ENCODE measurements at places on chromosomes 13 and 19.

- no peak for DNase-seq
Measured at GRCh38 chr13:29336356-29336755, 259.1 kb downstream of the SLC7A1 start.

GRCh38 chr13:20383058-20383457, 142.6 kb downstream of the CRYL1 start:
- no peak for DNase-seq

DNA sequence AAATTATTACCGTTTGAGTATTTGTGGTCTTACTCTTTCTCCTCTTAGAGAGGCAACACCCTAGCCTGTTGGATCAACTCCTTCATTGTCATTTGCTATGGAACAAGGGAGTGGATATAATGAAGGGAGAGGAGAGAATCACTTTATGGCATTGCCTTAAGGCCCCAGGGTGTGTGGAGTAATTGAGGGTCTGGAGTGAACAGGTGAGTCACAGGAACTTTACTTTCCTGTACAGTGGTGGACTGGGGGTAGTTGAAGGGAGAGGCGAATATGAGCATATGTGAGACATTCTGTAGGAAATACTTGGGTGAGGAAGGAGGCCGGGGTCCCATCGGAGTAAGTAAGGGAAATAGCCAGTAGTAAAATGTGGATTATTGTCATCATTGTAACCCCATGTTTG, 17.0 kb downstream of the DGKH start:
- DNase-seq = no peak

DNA sequence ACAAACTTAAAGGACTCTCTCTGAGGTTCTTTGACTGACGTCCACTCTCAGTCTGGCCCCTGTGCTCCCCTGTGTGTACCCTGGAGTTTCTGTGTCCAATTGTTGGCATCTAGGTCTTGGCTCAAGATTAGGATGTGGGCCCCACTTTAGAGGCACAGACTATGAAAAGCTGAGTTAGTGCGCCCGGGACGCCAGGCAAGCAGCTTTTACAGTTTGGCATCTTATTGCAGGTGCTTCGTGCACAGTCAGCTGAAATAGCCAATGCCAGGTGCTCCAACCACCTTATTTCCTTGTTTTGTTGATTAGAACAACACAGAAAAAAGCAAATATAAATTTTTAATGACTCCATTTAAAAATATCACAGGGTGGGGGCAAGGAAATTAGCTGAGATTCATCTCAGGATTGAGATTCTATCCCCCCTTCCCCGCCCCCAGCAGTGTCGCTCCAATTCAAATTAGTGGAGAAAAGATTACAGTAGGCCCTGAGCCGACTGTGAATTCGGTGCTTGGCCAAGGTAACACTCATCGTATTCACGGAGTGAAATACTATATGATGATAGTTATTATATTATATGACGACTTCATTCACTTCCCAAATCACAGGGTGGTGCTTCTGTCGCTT, 4.3 kb downstream of the SOX1 start:
- DNase-seq = no peak

GRCh38 chr13:21006141-21007005, 55.0 kb downstream of the LATS2 start:
- DNase-seq = no peak

DNA sequence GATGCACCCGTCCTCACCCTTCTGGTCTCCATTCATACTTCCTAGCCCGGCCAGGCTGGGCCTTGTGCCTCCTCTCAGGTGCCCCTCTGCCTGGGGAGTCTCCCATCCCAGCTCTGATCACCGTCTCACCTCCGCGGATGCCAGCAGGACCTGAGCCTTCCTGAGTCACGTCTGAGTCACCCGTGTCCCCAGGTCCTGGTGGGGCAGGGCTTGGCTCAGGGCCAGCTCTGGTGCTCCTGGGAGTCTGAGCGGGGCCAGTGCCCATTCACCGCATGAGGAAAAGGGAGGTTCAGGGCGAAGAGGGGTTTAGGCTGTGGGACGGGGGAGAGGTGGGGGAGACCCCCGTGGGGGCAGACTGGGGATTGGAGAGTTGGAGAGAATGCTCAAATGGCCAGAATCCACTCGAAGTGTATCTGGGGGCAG, 593 bp downstream of the ATP8B3 start:
- peak; percentile 60 for DNase-seq

DNA sequence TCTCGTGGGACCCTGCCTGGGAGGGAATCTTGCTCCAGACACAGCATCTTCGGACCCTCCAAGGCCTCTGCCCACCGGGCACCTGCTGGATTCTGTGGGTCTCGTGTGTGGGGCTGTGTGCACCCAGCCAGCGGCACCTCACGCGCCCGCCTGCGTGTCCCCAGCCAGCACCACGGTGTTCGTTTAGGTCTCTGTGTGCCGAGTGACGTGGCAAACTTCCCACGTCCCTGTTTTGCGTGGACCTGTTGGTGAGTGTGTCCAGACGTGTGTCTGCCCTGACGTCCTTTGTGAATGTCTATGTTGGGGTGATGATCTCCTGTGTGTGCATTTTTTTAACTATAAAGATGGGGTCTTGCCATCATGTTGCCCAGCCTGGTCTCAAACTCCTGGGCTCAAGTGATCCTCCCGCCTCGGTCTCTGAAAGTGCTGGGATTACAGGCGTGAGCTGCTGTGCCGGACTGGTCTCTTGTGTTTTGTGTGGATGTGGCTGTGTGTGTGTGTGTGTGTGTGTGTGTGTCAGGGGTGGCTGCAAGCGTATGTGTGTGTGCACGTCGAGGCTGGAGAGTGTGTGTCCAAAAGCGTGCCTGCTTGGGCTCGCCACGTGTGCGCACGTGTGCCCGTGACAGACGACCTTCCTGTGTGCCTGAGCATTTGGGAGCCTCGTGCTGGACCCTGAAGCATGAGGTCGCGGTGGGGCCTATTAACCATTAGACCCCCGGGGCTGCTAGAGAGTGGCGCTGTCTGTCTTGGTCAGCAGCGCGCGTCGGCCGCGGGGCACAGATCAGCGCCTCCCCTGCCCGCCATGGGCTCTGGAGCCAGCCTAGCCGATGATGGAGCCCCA, 15.7 kb downstream of the ARID3A start:
- DNase-seq = no peak

DNA sequence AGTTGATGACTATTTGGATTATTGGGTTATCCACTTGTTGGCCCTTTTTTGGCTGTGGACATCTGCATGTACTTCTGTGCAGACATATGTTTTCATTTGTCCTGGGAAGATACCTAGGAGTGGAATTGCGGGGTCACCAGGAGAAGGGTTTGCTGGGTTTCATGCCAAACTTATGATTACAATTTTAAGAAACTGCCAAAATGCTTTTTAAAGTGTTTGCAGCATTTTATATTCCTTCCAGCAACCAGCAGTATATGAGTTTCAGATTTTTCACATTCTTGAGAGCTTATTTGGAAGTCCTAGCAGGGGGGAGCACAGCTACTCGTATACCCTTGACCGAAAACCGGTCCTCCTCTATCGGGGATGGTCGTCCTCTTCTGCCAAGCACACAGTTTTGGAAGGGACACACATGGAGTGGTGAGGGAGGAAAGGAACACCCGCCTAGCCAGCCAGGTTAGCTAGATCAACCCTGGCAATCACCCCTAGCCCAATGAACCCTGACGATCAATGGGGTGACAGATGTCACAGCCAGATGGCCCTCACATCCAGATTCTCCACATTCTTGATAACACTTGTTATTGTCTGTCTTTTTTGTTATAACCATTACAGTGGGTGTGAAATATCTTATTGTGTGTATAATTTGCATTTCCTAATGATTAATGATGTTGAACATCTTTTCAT, 26.7 kb upstream of the RNF113B start:
- no peak for DNase-seq

GRCh38 chr13:106047859-106048258, 487.6 kb downstream of the EFNB2 start:
- no peak for DNase-seq

GRCh38 chr13:103883164-103883563, 816.9 kb upstream of the SLC10A2 start:
- no peak for DNase-seq

GRCh38 chr13:49444524-49445395, 686 bp downstream of the SETDB2 start:
- peak; percentile 21 for DNase-seq

- DNase-seq = peak; percentile 67
Measured at GRCh38 chr19:13849991-13850909, 26.7 kb upstream of the NANOS3 start.

GRCh38 chr13:77537289-77537919, 1.9 kb downstream of the SCEL start:
- no peak for DNase-seq

DNA sequence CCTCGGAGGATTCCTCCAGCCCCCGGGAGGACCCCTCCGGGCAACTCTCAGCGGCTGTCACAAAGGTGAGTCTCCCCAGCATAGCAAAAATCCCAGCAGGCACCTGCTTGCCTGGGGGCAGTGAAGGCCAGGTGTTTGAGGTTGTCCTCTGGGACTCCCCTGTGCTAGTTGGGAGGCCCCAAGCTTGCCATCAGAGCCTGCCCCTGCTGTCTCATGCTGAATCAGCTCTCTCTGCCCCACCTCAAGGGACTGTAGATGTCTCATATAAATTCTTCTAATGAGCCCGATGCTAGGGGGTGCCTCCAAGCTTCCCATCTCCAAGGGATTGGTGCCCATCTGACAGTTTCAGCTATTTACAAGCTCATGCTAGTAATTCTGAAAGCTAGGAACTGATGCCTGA, 53.6 kb downstream of the NWD1 start:
- DNase-seq = no peak

DNA sequence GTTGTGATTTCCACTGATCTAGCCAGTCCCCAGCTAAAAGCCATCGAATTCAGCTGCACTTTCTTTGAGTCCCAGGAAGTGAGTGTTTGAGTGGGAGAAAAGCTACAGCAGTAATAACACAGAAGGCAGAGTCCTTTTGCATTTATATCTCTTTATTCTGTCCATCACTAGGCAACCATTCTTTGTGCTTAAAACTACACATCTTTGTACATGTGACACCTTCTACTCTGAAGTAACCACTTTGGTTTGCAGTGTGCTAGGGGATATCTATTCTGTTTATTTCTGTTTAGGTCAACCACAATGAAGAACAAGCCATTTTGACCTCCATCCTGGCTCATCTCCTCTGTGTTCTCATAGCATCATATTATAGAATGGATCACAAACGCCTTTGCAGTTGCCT, 226.0 kb upstream of the SERP2 start:
- DNase-seq = no peak

DNA sequence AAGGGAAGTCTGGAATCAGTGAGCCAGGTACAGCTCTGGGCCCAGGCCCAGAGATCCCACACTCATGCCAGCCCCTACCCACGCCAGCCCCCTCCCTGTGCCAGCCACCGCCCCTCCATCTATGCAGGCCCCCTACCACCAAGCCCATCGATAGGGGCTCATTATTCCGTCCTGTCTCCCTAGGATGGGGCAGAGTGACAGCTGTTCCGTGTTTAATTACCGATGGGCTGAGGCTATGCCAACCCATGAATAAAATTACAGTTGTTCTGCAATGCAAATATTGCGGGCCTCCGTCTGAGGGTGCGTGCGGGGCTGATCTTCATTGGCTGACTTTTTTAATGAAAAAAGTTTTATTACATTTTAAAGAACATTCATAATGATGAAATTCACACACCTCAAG, 35.6 kb upstream of the PEPD start:
- DNase-seq = no peak

- DNase-seq = no peak
Measured at GRCh38 chr19:43611788-43612187, at the start of gene SRRM5. Gene SRRM5 (plus strand): TSS chr19:43612088. CDS start chr19:43612122, 34 bp downstream.

- DNase-seq = no peak
Measured at GRCh38 chr19:48461651-48461981, 6.2 kb downstream of the KCNJ14 start.

- peak; percentile 40 for DNase-seq
Measured at GRCh38 chr19:3234800-3235199, 10.3 kb downstream of the CELF5 start.

DNA sequence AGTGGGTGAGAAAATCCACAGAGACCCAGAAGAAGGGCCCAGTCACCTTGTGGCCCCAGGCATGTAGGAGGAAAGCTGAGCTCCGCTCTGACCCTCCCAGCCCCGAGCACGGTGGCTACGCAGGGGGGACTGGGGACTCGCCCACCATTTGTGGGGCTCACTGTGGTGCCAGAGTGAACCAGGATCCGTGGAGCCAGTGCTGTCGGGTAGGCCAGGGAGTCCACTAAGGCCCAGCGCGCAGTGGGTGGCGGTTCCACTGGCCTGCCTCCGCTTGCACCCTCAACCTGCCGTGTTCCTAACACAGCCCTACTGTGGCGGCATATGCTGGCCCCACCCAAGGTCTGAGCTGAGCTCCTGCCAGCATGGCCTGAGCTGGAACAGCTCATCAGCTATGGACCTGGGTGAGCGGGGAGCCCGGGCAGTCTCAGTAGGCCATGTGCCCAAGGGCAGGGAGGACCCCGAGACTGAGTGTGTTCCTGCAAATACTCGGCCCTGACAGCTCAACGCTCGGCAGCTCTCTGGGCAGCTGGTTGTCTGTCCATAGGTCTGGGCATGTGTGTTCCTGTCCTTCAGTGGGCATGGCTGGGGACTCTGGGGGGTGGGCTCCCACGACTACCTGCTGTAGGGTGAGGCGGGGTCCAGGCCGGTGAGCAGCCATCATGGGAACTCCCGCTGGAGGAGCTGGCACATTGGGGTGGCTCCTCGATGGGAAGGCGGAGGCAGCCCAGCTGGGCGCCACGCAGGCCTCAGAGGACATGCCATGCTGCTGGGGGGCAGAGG, 36.6 kb downstream of the CEBPG start:
- DNase-seq = no peak

GRCh38 chr13:28002886-28003698, 14.6 kb upstream of the URAD start:
- no peak for DNase-seq

- no peak for DNase-seq
Measured at GRCh38 chr13:63497601-63498000, 2082.0 kb upstream of the PCDH20 start.

DNA sequence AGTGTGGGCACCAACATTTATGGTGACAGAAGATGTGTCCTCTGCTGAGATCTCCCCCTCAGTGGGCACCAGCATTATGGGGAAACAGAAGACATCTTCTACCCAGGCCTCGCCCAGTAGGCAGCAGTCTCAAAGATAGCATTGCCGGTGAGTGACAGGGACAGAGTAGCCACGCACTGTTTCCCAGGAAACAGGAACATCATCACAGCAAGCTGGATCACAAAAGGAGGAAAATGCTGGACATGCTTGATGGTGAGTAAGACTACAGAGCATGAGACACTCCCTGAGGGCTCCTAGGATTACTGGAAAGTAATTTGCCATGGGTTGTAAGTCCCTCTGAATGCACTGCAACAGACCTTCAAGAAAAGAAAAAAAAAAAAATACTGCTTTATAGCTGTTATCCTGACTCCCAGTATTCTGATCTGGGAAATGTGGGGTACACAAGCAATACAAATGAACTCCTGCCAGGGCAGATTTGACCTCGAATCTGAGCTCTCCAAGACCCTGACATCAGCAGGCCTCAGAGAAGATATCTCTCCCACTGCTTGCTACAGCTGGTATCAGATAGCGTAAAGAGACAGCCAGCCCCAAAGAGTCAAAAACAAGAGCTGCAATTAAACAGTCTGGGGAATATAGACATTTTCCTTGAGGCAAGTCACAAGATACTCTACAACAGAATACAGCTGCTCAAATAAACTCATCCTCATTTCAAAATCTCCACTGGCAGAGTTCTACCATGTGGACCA, 180.4 kb downstream of the RBM26 start:
- no peak for DNase-seq

GRCh38 chr19:19460258-19460731, 54.8 kb downstream of the GATAD2A start:
- peak; percentile 50 for DNase-seq

Data from stimulated activated CD4-positive, alpha-beta T cell treated with anti-CD3 and anti-CD28 coated beads, Interleukin-1b, Interleukin-23, amount 100 ng/mL, for 48 hours (primary cell).